ENCODE measurements at places on chromosomes 2 and 18.

GRCh38 chr2:212357606-212358005 lies 181.0 kb downstream of the ERBB4 start:
- no peak for DNase-seq

GRCh38 chr2:173193925-173194324 lies 118.3 kb downstream of the MAP3K20 start:
- DNase-seq: no peak

GRCh38 chr18:12008842-12009580 lies 27.7 kb downstream of the IMPA2 start:
- no peak for DNase-seq

GRCh38 chr18:55250768-55251173 lies 291.5 kb upstream of the CCDC68 start:
- DNase-seq: peak; percentile 52

DNA sequence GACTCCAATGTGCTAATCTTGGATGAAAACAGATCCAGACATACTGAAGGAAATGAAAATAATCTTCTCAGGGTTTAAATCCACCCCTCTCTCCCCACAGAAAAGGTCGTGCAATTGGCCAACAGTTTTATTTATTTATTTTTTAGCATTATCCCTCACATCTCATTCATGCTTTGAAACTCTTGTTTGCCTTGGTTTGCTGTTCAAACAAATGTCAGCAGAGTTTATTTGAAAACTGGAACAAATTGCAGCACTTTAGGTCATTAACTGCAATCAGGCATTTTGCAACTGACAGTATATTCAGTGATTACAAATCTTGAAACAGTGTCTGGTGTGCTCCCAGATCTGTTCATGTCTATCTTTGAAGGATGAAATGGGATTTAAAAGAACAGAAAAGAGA lies 220.6 kb downstream of the SLC4A10 start:
- DNase-seq: no peak

DNA sequence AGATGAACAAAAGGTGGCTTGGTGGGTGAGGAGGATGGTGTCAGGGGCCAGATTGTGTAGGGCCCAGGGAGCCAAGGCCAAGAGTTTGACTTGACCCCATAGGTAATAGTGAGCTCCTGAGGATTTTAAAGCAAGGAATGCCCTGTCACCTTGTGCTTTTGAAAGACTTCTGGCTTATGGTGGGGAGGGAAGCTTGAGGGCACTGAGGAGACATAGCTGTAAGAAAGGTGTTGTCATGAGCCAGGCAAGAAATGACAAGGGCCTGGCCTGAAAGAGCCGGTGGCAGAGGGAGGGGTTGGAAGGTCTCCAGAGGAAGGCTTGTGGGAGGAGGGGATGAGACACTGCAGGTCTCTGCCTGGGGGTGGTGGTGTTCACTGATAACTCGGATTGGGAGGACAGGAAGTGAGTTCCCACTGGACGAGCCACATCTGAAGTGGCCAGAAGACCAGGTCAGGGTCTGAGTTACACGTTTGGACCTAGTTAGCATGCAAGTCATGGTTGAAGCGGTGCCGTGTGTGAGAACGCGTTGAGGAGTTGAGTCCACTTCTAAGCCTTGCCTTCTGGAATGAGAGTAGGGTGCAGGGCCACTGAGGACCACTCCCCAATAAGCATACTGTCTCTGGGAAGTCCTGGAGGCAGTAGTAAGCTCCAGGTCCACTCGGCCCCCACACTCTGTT lies 64.3 kb downstream of the TET3 start:
- DNase-seq: no peak

GRCh38 chr2:218558986-218559385 lies 9.2 kb downstream of the USP37 start:
- no peak for DNase-seq

- no peak for DNase-seq
These were observed 16.6 kb downstream of the SETBP1 start for GRCh38 chr18:44697315-44697714.

DNA sequence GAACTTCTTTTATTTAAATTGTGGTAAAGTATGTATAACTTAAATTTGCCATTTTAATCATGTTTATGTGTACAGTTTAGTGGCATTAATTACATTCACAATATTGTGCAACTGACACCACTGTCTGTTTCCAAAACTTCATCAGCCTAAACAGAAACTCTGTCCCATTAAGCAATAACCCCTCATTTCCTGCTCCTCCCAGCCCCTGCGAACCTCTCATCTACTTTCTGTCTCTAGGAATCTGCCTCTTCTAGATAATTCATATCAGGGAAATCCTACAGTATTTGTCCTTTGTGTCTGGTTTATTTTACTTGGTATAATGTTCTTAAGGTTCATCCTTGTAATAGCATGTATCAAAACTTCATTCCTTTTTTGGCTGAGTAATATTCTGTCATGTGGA lies 75.1 kb downstream of the BOLA3 start:
- DNase-seq: no peak

DNA sequence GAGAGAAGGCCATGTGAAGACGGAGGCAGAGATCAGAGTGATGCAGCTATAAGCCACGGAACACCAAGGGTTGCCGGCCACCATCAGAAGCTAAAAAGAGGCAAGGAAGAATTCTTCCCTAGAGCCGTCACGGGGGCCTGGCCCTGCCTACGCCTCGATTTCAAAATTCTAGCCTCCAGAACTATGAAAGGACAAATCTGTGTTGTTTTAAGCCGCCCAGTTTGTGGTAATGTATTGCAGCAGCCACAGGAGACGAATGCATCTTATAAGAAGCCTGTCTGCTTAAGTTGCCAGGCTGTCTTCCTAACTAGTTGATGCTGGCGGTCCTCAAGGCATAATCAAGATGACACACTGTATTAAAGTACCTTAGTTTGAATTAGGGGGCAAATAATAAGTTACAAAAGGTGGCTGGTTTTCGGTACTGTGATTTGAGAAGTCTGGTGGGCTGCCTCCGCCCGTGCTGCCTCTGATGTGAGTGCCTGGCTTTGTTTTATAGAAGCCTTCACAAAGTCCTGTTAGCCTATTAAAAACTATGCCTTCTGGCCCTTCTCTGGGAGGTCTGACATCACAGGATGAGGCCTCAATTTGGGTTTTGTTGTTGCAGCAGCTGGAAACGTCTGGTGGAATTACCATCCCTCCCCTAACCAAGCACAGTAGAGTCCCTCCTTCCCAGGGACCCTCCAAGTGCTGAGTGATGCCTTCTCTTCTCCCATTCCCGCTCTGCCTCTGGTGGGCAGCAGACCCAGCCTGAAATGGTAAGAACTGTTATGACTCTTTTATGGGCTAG lies 53.6 kb downstream of the SRD5A2 start:
- no peak for DNase-seq

DNA sequence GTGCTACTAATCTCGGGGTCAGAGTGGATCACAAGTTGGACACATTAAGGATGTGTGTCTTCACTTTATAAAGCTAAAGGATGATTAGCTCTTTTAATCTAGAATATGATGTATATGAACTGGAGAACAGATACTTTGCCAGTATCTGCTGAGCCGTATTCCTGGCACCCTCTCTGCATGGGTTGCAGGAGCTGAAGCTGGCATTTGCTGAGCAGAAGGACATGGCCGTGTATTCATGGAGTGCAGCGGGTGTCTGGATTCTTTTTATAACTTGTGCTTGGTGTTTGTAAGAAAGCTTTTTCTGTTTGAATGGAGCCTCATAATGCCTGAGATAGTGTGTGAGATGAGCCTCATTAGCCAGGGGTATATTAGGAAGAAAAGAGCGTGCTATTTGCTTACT lies 103.9 kb upstream of the MCFD2 start:
- no peak for DNase-seq

- DNase-seq: no peak
These were observed 113.7 kb downstream of the XRCC5 start for GRCh38 chr2:216222650-216223352.

DNA sequence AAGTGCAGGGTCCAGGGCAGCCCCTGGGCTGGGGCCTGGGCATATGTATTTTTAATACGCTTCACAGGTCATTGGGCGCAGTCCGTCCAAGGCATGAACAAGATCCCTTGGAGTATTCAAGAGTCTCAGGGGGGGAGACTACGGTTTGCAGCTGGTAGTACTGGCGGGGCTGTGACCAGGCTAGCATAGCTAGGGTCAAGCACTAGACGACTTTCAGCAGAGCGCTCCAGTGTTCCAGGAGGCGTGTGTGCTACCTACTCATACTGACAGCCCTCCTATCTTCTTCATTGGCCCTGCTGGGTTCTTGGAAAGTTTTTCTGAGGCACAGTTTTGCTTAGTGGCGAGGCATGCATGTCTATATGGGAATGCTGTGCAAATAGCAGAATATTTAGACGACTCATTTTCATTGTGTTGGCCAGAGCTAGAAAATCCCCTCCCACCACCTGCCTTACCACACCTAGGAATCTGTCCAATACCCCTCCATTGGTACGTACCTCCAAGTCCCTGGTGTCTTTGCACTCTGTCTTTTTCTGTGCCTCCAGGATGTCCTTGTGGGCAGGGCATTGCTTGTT lies 68.2 kb downstream of the GLI2 start:
- no peak for DNase-seq

GRCh38 chr2:96528006-96528699 lies 8.4 kb upstream of the ARID5A start:
- DNase-seq: no peak

GRCh38 chr2:53558867-53559266 lies 208.7 kb upstream of the CHAC2 start:
- DNase-seq: no peak

GRCh38 chr2:38789691-38790090 lies 11.7 kb downstream of the GEMIN6 start:
- no peak for DNase-seq

DNA sequence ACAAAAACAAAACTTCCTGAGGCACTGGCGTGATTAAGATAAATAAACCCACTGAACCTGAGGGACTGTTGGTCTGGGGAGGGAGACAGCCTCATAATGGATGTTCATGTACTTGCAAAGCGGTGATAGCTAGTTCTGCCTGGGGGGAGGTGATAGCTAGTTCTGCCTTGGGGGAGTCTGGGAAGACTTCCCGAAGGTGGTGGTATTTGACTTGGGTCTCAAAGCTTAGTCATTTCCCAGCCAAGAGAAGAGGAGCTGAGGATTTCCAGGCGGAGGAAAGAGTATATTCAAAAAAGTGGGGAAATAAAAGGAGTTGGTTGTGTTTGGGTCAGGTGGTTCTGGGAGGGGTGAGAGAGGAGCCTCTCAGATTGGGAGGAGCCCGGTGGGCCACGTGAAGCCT lies 24.7 kb downstream of the DGKD start:
- DNase-seq: no peak

GRCh38 chr2:7588295-7588694 lies 671.1 kb downstream of the RNF144A start:
- no peak for DNase-seq

DNA sequence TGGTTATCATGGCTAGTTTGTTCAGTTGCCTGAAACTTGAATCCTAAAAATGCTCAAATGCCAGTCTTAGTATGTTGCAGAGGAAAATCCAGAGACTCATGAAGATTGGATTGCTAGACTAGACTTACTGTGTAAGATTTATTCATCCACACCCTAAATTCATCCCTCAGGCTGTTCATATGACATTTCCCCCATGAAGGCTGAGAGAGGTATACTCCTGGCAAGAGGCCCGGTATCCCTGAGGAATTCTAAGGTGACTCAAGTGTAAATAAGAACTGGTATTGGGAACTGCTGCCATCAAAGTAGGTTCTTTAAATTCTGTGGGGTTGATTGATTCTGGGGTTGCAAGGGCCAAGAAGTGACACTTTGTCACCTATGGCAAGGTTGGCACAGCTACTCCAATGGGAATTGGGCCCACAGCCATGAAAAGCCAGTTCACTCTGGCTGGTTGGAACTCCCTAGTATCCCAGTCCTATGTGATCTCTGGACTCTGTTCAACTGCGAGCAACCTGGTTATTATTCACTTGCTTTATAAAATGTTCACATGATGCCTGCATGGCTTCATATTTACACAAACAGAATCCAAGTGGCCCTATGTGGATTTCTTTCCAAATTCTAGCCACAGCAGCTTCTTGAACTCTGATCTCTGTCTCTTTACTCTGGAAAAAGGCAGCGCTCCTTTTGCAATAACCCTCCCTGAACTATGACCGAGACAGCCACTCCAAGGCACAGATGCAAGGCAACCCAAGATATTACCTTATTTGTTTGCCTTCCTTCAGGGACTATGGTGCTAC lies 429.1 kb downstream of the CBLN2 start:
- no peak for DNase-seq

DNA sequence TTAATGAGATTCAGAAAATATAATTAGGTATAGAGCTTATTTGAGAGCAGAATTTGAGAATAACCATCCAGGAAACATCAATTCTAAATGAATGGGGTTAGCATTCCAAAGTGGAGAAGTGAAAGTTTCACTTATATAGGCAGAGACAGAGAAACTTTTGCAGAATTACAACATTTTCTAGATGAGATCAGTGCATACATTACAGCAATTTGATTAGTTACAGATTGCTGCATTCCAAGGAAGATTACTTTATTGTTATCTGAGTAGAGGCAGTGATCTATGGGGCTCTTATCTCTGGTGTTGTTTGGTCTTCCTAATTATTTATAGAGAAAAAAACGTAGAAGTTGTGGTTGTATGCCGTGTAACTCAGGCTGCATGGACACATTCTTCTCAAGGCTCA lies 373.8 kb upstream of the SYT4 start:
- no peak for DNase-seq

GRCh38 chr18:77079954-77080682 lies 52.5 kb downstream of the MBP start:
- no peak for DNase-seq

DNA sequence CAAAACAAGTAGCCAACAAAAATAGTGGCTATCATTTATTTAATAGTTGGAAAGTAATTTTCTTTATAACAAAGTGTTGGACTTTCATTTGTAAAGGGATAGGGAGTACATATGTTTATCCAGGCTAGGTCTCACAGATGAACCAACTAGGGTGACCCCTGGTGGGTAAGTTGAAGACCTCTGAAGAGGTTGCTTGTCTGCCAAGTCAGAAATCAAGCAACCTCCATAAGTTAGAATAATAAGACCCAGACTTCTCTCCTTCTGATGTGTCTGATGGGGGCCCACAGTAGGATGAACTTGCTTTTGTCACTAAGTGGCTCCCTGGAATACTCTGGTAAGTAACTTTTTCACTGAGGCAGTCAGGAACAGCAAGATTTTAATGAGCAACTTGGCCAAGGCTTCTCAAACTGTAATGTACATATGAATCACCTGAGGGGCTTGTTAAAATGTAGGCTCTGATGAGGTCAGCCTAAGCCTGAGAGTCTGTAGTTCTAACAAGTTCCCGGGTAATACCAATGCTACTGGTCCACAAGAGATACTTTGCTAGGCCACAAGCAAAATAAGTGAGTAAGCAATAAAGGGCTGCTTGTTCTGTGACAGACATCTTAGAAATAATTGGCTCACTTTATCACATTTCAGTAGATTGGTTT lies 319.6 kb downstream of the PIK3C3 start:
- DNase-seq: no peak

DNA sequence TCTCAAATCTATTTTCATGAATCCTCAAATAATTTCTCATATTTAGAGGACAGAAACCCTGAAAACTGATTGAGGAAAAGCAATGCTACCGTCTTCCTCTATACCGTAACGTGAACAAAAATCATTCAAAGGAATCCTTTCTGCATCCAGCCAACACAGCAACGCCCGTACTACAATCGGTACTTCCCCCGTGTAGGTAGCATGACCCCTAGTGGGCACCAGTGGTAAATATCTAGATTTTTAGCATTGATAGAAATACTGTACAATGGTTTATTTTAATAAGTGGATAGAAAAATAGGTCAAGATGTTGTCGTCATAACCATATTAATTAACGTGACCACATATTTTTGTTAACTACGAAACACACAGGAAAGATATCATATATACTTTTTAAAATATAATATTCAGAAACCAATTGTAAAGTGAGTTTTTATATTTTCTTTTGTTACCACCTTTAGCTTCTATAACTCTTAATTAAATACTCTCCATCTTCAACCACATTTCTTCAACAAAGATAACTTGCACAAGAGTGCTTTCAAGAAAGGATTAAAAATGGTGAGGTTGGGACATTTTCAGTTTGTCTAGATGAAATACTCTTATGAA lies 194.1 kb downstream of the SS18 start:
- DNase-seq: no peak
